ENCODE measurements at places on chromosomes 2 and 18.

DNA sequence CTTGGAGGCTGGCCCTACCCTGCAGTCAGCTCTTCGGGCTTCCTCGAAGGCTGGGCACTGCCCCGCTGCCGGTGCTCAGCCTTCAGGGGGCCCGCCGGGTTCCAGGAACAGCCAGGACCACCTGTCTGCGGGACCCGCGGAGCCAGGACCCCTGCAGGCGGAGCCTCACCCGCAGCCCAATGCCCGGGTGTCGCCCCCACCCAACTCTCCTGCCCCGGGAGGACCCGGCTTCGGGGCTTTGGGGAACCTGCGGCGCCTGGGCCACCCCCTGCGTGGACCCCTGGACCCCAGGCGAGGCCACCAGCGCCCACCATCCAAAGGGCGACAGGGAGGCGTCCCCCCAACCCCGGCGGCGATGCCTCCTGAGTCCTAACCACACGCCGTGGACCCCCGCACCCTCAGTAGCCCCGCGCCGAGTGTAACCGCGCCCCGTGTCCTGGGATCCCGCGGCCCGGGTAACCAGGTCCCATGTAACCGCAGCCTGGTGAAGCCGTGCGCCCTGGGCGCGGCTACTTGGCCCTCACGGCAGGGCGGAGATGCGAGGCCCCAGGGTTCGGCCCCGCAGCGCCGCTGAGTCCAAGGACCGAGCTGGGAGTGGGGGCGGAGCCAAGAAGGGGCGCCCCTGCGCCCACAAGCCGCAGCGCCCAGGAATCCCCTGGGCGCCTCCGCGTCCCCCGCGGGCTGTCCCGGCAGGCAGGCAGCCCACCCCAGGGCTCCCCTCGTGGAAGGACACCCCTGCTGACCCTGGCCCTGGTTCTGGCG is 11.0 kb upstream of the UBE2F start:
- no peak for DNase-seq

GRCh38 chr18:57026316-57026715 is 120.6 kb upstream of the BOD1L2 start:
- no peak for DNase-seq

DNA sequence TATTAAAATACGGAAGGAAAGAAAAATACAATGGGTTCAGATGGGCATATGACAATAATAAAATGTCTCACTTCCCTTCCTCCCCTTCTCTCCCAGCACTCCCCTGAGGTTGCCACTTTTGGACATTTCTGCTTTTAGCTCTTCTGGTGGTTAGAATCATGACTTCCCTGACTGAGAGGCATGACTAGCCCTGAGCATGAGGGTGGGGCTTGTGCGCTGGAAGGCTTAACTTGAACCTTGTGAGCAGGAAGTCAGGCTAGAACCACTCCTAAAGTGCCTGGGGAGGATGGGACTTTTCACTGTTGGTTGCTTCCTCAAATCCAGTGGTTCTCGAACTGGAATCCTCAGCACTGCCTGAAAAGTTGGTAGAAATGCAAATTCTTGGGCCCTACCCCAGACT is 19.7 kb upstream of the ARHGAP25 start:
- DNase-seq, result peak; percentile 46

GRCh38 chr2:147057892-147058490 is 786.8 kb upstream of the ACVR2A start:
- DNase-seq, result no peak

DNA sequence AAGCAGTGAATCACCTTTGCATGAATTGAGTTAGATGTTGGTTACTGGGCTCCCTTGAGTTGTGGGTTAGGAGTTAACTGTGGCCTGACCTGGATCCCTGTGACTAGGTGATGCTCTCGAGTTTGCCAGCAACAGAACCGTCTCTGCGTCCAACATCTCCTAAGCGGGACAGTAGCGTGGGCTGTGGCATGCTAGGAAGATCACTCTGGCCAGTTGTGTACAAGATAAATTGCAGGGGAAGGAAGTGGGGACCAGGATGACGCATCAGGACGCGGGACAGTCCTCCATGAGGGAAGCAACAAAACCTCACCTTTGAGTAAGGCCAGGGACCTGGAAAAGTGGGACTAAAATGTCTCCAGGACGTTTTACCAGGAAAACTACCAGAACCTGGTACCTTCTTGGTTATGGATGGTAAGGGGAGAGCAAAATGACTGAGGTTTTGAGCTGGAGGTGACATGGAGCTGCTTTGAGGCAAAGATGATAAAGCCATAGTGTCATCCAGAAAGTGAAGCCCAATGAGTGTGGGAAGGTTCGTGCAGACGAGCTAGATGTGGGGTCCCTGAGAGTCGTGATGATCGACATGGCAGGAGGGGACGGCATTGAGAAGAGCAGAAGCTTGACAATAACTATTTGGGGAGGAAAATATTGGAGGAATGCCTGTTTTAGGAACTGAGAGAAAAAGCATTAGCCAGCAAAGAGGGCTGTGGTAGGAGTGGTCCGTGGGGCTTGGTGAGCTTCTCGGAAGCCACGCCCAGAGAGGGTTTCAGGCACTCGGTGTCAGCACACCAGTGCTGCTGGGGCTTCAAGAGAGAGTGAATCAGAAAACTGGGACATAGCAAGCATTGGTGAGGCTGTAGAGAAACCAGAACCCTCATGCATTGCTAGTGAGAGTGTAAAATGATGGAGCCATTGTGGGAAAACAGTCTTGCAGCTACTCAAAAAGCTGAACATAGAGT is 95.1 kb downstream of the SMAD7 start:
- no peak for DNase-seq

DNA sequence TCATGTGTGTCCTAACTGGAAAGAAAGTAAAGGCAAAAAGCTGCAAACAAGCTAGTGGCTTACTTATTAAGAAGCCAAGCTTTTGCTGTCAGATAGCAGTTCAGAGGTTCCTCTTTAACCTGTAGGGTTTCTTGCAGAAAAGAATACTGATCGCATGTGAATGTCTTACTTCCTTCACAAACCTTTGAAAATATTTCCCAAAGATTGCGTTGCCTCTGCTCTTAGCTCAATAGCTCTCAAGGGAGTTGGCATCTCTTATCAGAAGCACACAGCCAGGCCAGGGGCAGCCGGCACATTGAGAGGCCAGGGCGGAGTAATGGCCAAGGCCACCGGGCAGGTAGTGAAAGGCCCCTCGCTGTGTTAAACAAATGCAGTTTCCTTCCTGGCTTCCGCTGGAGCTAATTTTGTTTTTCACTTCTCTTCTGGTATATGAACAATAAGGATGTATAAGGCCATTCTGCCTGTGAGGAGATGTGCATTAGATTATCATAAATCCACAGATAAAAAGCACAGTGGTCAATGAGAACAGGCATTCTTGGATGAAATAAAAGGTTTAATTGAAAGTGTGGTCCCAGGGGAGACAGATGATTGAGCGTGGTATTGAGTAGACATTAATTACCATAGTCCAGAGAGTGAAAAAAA is 542.4 kb upstream of the NRP2 start:
- no peak for DNase-seq

GRCh38 chr2:159617100-159617499 is 752 bp upstream of the BAZ2B start:
- no peak for DNase-seq

DNA sequence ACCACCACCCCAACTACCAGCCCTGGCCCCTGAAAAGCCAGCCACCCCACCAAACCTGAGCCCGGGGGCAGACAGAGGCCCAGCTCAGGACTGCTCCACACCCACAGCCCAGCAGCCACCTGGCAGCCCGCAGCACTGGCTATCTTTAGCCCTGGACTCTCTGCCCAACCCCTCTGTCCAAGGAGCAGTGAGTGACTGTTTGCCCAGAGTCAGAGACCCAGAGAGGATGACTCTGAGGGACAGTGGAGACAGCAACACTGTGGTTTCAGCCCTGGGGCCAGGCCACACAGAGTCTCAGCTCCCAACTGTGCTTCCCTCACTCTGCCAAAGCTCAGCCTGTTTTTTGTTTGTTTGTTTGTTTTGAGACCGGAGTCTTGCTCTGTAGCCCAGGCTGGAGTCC is 32.6 kb downstream of the BIN1 start:
- DNase-seq, result no peak
